ENCODE measurements at places on chromosomes 12 and 14.

DNA sequence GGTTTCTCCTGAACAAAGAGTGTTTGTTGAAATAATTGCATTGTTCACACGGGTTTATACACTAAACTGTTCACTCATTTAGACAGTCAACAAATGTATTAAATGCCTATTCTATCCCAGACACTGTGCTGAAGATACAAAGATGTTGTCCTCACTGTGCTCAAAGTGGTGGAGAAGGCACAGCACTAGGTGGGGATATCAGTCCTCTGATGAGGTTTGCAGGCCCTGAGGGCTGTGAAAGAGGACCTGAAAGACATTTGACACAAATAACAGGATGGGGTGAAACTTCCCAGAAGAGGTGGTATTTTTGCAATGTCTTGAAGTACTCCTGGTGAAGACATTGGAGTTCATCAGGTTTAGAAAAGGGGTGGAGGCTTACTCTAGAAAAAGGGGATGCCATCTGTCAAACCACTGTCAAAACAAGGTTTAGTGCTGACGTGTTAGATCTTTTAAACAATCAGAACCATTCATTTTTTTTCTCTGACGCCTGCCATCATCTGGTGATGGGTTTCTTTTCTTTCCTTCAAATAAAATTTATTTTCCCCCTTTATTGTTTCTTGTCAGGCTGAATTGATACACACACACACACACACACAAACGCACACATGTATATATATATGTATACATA lies 69.5 kb downstream of the ACSS3 start:
- DNase-seq, result no peak

GRCh38 chr12:32486158-32486557 lies 86.8 kb downstream of the FGD4 start:
- no peak for DNase-seq

- no peak for DNase-seq
Observed at GRCh38 chr14:103854017-103854808, 6.8 kb upstream of the PPP1R13B start.

GRCh38 chr12:67921286-67921685 lies 68.0 kb upstream of the IFNG-AS1 start:
- no peak for DNase-seq

DNA sequence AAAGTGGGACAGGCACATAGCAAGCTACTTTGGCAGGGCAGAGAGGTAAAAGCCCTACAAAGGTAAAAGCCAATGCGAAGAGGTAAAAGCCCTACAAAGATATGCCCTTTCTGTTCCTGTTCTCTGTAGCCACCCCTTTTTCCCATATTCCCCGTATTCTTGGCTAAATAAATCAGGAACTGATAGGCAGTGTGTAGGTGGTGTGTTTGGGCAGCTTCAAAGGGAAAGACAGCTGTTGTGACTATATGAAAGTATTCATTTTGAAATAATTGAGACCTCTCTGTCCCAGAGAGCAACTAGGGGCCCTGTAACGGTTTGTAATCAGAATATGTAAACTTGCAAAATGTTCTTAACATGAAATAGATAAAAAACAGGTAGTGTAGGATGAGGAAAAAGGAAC lies 11.3 kb upstream of the SLC41A2 start:
- no peak for DNase-seq

DNA sequence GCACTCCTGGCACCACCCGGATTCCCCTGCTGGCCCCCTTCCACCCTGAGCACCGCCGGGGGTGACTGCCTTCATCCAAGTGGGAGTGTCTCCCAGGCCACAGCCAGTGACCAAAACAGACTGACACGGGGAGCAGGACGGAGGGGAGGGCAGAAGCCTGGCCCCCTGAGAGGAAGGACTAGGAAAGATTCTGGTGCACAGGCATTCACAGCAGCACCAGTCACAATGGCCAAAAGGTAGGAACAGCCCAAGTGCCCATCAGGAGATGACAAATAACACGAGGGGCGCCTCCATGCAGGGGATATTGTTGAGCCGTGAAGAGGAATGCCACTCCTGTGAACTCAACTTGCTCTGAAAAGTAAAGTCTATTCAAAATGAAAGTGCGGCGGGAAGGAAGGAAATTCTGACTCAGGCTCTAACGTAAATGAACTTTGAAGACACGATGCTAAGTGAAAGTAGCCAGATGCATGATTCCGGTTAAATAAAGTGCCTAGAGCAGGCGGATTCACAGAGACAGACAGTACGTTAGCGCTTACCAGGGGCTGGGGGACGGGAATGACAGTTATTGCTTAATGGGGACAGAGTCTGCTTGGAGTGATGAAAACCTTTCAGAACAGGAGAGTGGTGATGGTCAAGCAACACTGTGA lies 146.1 kb upstream of the NCOR2 start:
- peak; percentile 89 for DNase-seq

GRCh38 chr12:93743229-93743998 lies 66.2 kb downstream of the CRADD start:
- no peak for DNase-seq

- DNase-seq, result no peak
Observed at GRCh38 chr12:29212682-29213403, 63.8 kb downstream of the FAR2 start.

DNA sequence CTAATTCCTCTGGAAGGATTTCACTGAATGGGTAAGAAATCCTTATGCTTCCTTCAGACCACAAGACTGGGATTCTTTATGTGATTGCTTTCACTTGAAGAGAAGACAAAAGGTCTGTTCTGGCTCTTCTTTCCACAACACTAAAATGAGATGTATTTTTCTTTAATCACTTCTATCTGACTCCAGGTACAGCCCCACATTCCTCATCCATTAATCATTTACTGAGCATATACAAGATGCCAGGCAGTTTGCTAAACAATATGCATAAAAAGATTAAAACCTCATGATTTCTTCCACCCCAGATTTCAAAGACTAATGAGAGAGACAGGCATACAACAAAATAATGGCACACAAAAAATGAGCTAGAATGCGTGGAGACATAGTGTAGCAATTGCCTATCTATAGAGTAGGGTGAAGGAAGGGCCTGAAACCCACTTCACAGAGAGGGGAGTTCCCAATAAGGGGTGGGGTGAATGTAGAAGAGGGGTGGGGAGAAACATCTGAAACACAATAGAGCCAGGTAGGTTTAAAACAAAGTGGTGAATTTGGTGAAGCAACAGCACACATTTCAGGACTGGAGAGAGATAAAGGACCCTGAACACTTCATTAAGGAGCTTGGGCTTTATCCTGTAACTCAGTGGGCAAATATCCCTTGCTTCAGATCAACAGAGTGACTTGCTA lies 65.1 kb upstream of the PRB2 start:
- no peak for DNase-seq

DNA sequence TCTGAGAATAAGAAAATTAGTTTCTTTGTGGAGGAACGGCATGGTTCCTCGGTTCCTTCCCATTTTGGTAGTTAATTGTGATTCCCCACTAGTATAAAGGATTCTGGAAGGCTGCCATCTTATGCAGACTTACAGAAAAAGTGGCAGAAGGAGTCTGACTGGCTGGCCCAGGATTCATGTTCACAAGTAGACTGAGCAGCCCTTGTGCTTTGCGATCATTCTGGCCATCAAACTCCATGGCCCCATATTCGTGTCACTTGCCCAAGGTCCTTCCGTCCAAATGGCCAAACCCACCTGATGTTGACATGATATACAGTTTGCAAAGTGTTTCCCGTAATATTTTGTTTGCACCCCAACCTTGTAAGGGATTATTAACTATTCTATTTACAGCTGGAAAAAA lies 297.2 kb upstream of the AMIGO2 start:
- no peak for DNase-seq

DNA sequence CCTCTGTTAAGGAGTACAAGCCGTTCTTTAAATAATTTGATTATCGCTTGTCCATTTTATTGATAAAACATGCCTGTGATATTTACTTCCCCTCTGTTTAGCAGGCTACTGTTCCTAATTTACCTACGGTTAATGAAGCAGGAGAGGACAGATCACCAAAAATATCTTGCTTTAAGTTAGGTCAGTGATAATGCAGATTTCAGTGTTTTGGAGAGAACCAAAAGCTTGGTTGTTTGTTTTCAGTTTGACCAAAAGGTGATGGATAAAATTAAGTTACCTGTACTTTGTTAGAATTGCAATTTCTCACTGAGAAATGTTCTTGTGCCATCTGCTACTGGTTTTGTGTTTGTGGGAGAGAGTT lies 958 bp downstream of the SPATS2 start:
- DNase-seq, result no peak

GRCh38 chr12:87930033-87930432 lies 99.2 kb downstream of the C12orf50 start:
- DNase-seq, result no peak

GRCh38 chr12:96185914-96186313 lies 8.3 kb upstream of the ELK3 start:
- DNase-seq, result no peak

DNA sequence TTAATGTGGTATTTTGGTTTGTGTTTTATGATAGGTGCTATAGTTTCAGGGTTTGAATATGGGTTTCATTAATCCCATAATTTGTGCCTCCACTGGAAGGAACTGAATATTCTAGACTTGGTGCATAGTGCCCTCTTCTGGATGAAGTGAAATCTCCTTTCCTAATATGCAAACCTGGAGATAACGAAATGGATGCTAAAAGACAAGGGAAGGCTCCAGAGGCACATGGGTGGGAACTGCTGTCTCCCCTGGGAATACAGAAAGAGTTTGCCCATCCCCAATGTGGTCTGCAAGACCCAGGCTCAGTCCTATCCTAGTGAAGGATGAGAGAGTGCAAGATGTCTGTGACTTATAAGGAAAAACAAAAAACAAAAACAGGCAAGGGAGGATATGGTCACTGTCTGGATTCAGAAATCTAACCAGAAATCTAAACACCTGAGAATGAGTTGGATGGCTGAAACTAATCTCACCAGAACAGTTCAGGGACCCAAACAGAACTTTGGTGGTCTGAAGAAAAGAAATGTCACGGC lies 142.3 kb upstream of the TMPO start:
- peak; percentile 45 for DNase-seq

DNA sequence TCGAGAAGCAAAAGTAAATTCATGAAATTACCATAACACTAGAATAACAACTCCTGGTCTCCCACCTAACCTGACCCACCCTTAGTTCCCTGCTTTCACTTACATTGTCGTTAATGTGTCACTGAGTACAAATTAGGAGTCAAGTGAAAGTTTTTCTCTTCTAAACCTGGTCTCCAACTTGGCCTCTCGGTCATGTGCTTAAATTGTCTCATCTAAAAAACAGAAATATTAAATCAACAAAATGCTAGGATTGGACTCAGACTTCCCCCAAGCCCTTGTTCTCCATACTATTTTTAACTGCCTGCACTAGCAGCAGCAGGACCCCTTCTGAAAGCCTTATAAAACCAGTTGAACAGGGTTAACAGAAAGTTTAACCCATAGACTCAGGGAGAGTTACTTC lies 1.8 kb upstream of the BTG1 start:
- DNase-seq, result no peak

DNA sequence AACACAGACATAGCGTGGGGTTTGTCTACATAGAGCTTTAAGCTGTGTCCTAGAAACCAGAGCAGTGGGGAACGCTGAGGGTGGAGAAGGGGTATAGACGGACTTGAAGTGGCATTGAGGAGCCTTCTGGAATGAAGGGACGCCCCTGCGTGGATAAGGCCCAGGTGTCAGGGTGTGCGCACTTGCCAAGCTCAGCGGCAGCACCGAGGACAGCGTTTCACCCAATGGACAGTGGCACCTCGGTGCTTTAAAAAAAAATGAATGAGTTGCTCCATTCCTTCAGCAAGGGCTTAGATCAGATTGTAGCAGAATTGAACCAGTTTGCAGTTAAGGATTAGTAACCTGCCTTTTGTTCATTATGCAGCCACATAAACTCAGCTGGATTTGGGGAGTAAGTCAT lies 33.6 kb upstream of the MMP17 start:
- DNase-seq, result no peak

GRCh38 chr12:66813137-66813892 lies 134.4 kb upstream of the GRIP1 start:
- DNase-seq, result no peak

- no peak for DNase-seq
Observed at GRCh38 chr12:6644903-6645302, 2.3 kb downstream of the ACRBP start.

GRCh38 chr14:67112344-67112743 lies 76.9 kb upstream of the GARIN2 start:
- no peak for DNase-seq

GRCh38 chr14:74635847-74636246 lies 23.8 kb upstream of the LTBP2 start:
- DNase-seq, result no peak

- no peak for DNase-seq
Observed at GRCh38 chr12:26467351-26467750, 272.0 kb downstream of the SSPN start.

- no peak for DNase-seq
Observed at GRCh38 chr12:104055686-104056388, 5.8 kb upstream of the GLT8D2 start.

GRCh38 chr12:57093415-57094207 lies 4.7 kb downstream of the NAB2 start:
- peak; percentile 41 for DNase-seq

- no peak for DNase-seq
Observed at GRCh38 chr14:62696929-62697328, 348.3 kb downstream of the KCNH5 start.

DNA sequence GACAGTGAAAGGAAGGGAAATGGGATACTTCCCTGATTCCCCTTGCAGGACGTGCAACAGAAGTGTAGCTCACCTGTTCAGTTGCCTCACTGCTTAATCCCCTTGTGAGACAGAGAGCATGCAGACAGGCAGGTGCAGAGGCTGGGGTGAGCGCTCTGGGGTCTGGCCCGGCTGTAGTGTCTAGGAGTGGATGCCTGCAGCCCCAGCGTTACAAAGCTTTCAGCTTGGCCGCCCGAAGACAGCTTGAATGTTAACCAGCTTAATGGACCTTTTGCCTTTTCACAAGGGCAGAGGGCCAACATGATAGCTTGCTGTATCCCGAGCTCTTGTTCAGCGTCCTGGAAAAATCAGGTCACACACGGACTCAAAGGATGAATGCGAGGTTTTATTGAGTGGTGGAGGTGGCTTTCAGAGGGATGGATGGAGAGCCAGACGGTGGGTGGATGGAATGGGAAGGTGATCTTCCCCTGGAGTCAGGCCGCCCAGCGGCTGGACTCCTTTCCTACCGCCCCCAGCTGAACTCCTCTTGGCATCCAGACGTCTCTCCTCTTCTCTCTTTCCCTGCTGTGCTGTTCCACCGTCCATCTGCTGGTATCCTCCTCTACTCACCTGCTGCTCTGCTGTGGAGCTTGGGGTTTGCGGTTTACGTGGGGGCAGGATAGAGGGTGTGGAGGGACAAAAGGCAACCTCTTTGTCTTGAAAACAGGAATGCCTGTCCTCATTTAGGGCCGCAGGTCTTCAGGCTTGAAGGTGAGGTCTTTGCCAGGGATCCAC lies 86.2 kb upstream of the RESF1 start:
- no peak for DNase-seq

Data from AML-193 (cell line).